Cardiac fibroblast (primary cell): ENCODE measurements at places on chromosomes 4 and X.

DNA sequence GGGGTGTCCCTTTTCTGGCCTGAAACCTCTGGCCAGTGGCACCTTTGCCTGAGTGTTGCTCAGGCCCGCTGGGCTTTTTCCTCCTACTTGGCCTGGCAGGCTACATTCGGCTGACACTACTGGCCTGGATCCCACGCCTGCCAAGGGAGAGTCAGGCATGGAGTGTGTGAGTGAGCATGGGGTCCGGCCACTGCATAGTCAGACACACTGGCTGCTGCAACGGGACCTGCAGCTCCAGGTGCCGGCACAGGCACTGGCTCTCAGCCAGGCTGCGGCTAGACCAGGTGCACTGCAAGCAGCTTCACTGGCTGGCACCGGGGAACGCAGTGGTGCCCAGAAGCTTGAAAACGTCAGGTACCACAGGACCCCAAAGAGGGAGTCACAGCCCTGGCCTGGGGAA, 434.9 kb downstream of the ARHGAP24 start:
- no peak for DNase-seq

- DNase-seq, result peak; percentile 92
These were observed 982 bp downstream of the PDLIM5 start for GRCh38 chr4:94452476-94453371.

GRCh38 chrX:2500803-2501558, at the start of the genes DHRSX and ZBED1:
Gene DHRSX, minus strand, starts transcription at chrX:2500976. Its CDS starts 51 bp downstream, at chrX:2500925.
Gene ZBED1, minus strand, starts transcription at chrX:2500976. Its CDS starts 10,257 bp downstream, at chrX:2490719.
- DNase-seq, result peak; percentile 18

DNA sequence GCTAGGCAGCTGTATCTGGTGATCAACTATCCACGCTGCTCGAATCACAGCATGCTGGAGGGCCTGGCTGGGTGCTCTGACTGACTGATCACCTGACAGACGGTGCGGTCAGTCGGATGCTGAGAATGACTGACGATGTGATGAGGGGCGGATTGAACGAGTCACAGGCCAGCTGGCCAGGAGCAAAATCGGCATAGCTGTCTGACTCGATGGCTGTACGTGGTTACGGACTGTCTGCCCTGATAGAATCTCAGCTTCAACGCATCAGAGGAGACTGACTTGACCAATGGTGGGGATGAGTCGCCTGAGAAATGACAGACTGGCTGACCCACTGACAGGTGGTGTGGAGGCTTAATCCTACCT, 1.0 kb upstream of the SUV39H1 start:
- DNase-seq, result peak; percentile 16

DNA sequence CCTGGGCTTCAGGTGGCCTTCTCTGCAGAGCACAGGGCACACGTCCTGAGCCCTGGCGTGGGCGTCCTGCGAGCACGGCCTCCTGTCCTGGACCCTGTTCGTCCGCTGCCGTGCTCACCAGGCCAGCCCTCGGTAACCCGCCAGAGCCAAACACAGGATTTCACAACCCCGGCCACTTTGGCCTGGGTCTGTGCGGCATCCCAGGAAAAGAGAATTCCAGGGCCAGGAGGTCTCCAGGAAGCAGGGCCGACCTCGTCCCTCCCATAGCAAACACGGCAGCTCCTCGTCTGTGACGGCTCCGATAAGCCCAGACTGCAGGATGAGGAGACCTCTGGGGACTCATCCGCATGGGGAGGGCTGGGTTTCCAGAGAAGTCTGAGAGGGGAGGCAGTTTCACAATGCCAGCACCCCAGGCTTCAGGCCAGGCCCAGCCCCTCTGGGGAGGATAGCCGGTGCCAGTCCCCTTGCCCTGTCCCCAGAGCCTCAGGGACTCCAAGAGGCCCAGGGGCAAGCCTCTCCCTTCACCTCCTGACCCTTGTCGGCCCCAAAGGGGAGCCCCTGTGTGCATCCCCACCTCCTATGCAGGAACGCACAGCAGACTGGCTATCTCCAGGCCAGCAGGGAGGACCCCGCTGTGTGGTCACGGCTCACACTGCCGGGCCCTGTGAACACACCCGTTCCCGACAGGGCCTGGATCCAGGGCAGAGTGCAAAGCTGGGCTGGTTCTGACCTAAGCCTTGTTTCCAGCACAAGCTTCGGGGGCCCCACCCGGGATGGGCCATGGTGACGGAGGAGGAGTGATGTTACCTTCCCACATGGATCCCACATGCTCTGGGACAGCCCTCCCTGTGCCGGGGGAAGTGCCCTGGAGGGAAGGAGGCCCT, 22.3 kb upstream of the HTRA3 start:
- DNase-seq, result no peak

DNA sequence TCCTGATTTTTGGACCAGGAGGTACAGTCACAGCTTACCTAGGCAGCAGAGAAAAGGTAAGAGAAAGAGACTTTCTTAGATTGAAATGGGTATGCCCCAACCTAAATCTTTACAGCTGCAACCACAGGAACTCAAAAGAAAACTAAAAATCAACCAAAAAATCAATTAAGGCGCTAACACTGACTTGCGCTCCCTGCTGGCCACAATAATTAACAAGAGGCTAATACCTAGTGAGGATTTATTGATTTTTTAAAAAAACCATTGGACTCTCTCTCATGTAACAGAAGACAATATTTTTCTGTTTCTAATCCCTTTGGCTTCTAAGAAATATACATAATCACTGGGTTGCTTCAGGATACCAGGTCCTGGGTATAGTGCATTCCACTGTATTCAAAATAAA, 153.9 kb upstream of the TENM3 start:
- DNase-seq, result no peak

GRCh38 chr4:8644966-8645752, 52.6 kb downstream of the CPZ start:
- DNase-seq, result no peak

- peak; percentile 41 for DNase-seq
These were observed 2.3 kb downstream of the FBXL5 start for GRCh38 chr4:15652841-15653240.

DNA sequence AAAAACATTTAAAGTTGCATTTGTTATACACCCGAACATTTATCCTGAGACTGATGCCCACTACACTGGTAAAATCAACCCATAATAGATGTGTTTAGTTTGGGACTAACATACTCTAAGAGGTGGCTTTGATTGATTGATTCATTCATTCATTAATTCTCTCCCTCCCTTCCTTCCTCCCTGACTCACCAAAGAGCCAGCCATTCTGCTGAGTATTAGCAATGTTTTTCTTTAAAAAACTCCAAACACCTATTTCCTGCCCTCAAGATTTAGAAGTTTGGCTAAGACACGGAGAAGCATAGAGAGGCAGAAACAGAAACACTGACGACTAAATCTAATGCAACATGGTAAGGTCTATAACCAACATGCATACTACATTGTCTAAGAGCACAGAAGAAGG, 88.9 kb downstream of the RASL11B start:
- DNase-seq, result no peak

GRCh38 chrX:24030597-24030996, 3.6 kb upstream of the KLHL15 start:
- DNase-seq, result no peak

- peak; percentile 7 for DNase-seq
These were observed 112.7 kb downstream of the DHX15 start for GRCh38 chr4:24471486-24472160.

GRCh38 chr4:102819588-102820365, 7.6 kb downstream of the UBE2D3 start:
- DNase-seq, result peak; percentile 33

DNA sequence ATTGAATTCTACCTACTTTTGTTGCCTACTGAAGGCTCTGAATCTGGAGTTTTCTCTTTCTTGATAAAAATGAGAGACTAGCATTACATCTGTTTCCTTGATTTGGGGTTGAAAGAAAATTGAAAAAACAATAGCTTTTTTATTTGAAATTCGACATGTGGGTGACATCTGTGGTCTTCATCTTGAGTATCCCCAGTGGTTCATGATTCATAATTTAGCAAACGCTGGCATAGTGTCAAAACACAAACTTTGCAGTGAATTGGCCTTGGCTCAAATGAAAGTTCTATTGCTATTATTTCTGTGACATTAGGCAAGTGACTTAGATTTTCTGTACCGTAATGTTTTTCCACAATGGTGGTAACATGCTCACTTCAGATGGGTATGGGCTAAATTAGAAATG, 747.6 kb downstream of the PCDH7 start:
- peak; percentile 26 for DNase-seq

- no peak for DNase-seq
These were observed 878.7 kb upstream of the TENM3 start for GRCh38 chr4:181364504-181364903.

GRCh38 chr4:129043523-129043922, 49.8 kb downstream of the SCLT1 start:
- DNase-seq, result peak; percentile 57

- DNase-seq, result no peak
These were observed 50.1 kb upstream of the CRMP1 start for GRCh38 chr4:5942947-5943346.

- no peak for DNase-seq
These were observed 1.0 kb downstream of the LRP2BP start for GRCh38 chr4:185394568-185395237.

- no peak for DNase-seq
These were observed 603.7 kb downstream of the GRXCR1 start for GRCh38 chr4:43496188-43496587.

DNA sequence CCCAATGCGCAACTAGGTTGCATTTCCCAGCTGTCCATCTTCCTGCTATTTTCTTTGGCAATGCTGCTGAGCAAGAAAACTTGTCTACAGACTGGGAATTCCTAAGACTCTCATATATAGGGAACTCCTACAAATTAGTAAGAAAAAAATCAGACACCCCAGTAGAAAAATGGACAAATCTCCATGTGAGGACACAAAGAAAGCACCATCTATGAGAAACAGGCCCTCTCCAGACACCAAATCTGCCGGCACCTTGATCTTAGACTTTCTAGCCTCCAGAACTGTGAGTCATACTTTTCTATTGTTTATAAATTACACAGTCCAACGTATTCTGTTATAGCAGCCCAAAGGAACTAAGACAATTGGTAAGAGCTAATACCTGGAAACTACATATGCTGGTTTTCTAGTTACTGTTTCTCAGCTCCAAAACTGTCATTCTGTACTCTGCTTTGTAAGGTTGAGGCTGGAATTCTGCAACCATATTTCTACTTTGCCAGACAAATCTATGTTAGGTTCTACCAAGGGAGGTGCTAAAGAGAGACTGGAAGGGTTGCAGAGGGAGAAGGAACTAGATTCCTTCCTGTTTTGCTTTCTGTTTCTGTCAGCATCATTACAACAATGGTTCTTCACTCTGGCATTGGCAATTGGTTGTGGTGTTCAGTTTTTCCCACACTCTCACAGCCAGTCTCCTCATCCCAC, 35.7 kb upstream of the FAM241A start:
- peak; percentile 73 for DNase-seq

GRCh38 chrX:148659481-148659880, 159.1 kb downstream of the AFF2 start:
- DNase-seq, result peak; percentile 44

- DNase-seq, result no peak
These were observed 214.5 kb upstream of the SFRP2 start for GRCh38 chr4:154003378-154003777.

DNA sequence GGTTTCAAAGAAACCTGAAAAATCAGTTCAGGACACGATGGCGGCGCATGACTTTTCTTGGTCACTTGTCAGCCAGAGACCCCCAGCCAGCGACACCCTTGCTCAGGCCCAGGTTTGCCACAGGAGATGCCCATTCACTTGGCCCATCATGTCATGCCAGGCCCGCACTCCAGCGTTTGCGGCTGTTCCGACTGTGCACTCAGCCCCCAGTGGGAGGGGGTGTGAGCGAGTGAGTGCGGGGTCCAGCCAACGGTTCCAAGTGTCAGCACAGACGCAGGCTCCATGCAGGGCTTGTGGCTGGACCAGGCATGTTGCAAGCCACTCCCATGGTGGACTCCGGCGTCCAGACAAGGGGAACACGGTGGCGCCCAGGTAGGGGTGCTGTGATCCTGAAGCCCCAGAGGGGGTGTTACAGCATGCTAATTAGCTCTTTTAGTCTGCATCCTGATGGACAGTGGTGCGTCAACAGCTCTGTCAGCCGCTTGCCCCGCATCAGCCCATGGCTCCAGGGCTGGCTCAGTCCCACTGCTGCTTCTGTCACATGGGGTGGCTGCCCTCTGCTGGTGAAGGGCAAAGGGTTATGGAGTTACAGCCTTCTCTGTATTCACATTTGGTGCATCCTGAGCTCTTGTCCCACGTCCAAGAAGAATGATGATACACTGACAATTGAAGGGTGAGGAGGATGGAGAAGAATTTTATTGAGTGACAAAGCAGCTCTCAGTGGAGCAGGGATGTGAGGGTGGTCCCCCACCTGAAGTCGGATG, 3.7 kb upstream of the MAEA start:
- DNase-seq, result peak; percentile 10

DNA sequence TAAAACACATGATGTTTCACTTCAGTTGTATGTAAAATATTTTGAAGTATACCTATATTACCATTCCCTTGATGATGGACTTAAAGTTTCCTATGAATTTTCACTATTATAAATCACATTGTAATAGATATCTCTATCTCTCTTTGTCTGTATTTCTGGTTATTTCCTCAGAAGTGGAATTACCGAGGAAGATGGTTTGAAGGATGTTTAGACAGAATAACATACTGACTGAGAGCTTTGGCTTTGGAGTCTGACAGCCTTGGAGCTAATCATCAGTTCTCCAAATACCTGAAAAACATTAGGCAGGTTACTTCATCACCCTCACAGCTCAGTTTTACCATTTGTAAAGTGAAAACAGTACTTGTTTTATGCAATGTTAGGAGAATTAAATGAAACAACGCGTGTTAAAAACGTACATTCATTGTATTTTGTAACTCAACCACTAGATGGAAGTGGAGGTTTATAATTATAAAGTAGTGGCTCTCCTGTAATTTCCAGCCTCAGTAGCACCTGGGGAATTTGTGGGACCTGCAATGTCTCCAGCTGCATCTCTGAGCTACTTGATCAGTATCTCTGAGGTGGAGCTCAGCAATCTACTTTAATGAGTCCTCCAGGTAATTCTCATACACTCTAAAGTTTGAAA, 14.3 kb downstream of the JCHAIN start:
- peak; percentile 55 for DNase-seq

GRCh38 chr4:3476341-3476747, 13.2 kb downstream of the DOK7 start:
- no peak for DNase-seq

- DNase-seq, result no peak
These were observed 440.5 kb downstream of the MAPK10 start for GRCh38 chr4:85919200-85919887.

- DNase-seq, result peak; percentile 91
These were observed 75.9 kb upstream of the CAMK2D start for GRCh38 chr4:113837397-113837796.

GRCh38 chr4:54165438-54165837, 63.7 kb upstream of the PDGFRA start:
- peak; percentile 96 for DNase-seq

DNA sequence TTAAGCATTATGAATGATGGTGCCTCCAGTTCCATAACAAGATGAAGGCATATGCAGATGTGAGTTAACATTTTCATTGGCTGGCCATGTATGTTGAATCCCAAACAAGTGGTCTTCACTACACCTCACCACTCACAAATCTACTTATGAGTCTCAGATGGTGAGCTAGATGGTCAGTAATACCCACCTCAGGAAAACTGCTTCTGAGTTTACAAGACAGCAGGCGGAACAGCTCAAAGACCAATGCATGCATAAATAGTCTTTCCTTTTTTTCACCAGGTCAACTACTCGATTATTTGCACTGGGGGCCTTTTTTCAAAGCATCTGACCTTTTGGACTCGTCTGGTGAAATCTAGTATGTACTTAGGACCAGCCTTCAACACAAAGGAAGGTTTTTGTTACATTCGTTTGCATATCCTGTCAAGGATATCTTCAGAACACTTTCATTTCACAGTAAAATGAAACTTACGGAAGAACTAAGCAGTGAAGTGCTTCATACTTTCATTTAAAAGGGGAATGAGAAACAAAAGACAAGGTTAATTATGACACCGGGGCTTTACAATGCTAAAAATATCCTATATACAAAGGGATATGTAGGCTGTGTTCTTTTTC, 23.1 kb upstream of the TLR7 start:
- no peak for DNase-seq
